ENCODE measurements at places on chromosomes 6 and 20.

GRCh38 chr6:144797881-144798589 is 512.9 kb downstream of the UTRN start:
- no peak overlapping the region for H3K27ac ChIP-seq
- peaks cover 2% of the 10 kb centered on the region for H3K36me3 ChIP-seq
- DNase-seq = no peak

DNA sequence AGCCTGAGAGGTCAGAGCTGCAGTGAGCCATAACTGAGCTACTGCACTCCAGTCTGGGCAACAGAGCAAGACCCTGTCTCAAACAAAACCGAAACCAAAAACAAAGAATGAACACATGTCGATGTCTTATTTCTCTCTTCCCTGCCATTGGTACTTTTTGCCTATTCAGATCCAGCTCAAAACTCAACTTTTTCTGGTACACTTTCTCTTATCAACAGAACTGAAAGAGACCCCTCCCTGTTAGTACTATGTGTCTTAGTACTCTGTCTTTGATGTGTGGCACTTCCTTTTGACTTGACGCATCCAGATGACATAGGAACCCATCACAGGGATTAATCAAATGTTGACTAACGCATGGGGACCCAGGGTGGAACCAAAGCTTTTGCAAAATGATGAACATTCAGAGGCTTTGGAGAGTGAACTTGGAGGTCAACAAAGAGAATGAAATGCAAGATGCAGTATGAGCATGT is 44.8 kb downstream of the AKAP12 start:
- no peak for DNase-seq
- no peak overlapping the region for H3K4me3 ChIP-seq
- H3K27me3 ChIP-seq = no peaks in the 10 kb centered on the region
- no peaks in the 10 kb centered on the region for H3K36me3 ChIP-seq
- no peaks in the 10 kb centered on the region for H3K4me1 ChIP-seq

DNA sequence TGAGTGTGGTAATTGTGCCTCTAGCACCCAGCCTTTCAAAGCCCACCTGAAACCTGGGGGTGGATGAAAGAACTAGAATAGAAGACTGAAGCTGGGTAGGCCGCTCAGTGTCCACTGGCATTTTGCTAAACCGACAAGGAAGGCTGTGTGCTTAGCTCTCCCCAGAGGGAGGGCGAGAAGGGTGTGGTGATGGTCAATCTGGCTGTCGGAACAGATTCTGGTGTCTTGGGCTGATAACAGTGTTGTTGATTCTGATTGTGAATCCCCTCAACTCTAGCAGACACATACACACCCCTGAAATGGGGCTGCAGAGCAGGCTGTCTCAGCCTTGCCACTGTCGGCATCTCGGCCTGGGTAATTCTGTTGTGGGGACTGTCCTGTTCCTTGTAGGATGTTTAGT is 4.1 kb upstream of the BPHL start:
- H3K36me3 ChIP-seq = 0 out of 2 replicates have a peak, but pooled peaks cover 2% of the 10 kb centered on the region
- H3K27me3 ChIP-seq = no peaks in the 10 kb centered on the region
- no peak for DNase-seq
- H3K4me1 ChIP-seq = no peaks in the 10 kb centered on the region
- H3K4me3 ChIP-seq = no peak overlapping the region

GRCh38 chr6:6749702-6750491 is 161.4 kb downstream of the LY86 start:
- H3K36me3 ChIP-seq = no peaks in the 10 kb centered on the region
- H3K4me3 ChIP-seq = no peak overlapping the region

DNA sequence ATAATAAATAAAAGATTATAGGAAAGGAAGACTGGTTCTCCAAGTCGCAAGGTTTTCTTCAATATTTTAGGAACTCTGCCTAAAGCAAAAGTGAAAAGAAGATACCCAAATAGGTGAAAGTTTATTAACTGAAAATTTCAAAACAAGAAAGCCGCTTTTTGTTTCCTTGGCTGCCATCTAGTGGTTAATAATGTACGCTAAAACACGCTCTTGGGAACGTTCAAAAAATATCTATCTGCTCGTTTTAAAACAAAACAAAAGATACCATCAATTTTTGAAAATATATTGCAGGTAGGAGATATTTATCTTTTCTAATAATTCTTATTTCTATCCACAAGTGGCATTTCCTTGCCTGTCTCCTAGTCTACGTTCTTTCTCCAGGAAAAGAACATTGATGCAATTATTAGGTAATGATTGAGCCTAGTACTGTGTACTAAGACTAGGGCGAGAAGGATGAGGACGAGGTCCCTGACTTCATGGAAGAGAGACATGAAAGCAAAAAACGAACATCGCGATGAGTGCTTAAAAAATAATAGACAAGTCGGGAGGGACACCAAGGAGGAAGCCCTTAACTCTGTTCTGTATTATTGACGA is 97.2 kb downstream of the SPTLC3 start:
- no peaks in the 10 kb centered on the region for H3K36me3 ChIP-seq
- no peaks in the 10 kb centered on the region for H3K4me1 ChIP-seq
- H3K27ac ChIP-seq = no peak overlapping the region
- no peak for DNase-seq
- no peaks in the 10 kb centered on the region for H3K27me3 ChIP-seq

- no peak overlapping the region for H3K27ac ChIP-seq
- no peaks in the 10 kb centered on the region for H3K36me3 ChIP-seq
- no peaks in the 10 kb centered on the region for H3K27me3 ChIP-seq
- H3K4me1 ChIP-seq = peaks cover 2% of the 10 kb centered on the region
- no peak for DNase-seq
- no peak overlapping the region for H3K4me3 ChIP-seq
These were observed 106.7 kb upstream of the IYD start for GRCh38 chr6:150261997-150262697.

DNA sequence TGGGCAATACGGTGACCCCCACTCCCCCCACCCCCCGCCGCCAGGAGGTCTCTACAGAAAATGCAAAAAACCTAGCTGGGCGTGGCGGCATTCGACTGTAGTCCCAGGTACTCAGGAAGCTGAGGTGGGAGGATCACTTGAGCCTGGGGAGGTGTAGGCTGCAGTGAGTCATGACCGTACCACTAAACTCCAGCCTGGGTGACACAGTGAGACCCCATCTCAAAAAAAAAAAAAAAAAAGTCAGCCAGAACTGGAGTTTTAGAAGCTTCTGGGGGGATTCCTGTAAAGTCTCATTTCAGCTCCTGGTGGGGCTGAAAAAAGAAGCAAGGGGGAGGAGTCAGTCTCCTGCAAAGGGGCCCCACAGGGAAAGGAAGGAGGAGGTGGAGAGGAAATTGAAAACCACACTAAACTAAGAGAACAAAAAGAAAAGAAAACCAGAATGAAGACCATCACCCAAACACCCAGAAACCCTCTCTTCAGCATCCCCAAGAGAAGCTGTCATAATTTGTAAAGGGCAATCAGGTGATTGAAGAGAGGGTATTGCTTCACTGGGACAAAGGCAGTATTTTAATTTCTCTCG is 50.4 kb downstream of the NOL4L start:
- H3K27ac ChIP-seq = no peak overlapping the region
- H3K4me3 ChIP-seq = no peak overlapping the region
- H3K36me3 ChIP-seq = no peaks in the 10 kb centered on the region
- H3K27me3 ChIP-seq = peaks cover 7% of the 10 kb centered on the region

DNA sequence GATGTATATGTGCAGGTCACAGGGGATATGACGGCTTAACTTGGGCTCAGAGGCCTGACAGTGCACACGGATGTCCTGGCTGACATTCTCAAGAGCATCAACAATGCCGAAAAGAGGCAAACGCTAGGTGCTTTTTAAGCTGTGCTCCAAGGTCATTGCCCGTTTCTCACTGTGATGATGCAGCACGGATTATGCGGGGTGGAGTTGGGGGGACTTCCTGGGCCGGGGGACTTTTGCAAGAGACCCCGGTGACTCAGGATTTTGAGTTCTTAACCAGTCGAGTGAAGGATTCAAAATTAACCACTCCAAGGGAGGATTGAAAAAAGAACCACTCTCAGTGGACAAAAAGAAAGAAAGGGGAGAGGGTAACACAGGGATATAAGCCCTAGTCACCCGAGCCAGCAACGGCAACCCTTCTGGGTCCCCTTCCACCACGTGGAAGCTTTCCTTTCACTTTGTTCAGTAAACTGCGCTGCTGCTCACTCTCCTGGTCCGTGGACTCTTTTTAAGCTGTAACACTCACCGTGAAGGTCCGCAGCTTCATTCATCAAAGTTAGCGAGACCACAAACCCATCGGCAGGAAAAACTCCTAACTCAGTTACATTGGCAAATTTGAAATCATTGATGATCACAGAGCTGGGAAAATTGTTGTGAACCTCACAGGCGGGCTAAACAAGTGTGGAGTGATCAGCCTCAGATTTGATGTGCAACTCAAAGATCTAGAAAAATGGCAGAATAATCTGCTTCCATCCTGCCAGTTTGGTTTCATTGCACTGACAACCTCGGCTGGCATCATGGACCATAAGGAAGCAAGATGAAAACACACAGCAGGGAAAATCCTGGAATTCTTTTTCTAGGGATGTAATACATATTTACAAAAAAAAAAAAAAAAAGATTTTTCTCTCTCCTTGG is 199.3 kb downstream of the ARID1B start:
- H3K36me3 ChIP-seq = no peaks in the 10 kb centered on the region
- no peaks in the 10 kb centered on the region for H3K27me3 ChIP-seq
- DNase-seq = no peak
- H3K4me3 ChIP-seq = no peak overlapping the region

DNA sequence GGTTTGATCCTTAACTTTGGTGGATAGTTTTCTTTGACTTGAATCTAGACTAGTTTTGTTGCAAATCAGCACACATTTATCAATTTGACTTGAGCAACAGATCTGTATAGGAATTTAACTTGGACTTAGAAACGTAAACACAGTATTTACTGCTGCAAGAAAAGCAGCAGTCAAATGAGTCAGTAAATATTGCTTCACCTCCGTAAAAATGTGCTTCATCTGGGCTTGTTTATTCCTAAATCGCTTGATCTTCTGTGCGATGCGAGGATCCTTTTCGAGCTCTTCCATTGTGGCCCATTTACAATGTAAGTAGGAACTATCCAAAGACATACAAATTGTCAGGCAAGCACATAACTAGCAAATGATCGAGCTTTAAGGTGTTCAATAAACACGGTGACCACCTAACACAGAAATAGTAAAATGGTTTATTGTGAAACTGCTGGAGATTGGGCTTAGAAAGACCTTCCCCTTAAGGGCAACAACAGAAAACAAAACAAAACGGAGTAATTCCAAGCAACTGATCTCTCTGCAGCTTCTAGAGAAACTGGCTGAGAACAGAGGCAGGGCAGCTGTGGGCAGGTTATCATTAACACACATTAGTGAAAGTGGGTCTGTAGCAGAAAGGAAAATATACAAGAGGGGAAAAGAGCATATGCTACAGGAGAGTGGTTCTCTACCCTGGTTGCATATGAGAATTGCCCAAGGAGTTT is 120.8 kb downstream of the CHD6 start:
- peaks cover 2% of the 10 kb centered on the region for H3K4me1 ChIP-seq
- peaks cover 5% of the 10 kb centered on the region for H3K36me3 ChIP-seq
- no peak for DNase-seq
- no peak overlapping the region for H3K4me3 ChIP-seq
- H3K27ac ChIP-seq = no peak overlapping the region
- no peaks in the 10 kb centered on the region for H3K27me3 ChIP-seq

DNA sequence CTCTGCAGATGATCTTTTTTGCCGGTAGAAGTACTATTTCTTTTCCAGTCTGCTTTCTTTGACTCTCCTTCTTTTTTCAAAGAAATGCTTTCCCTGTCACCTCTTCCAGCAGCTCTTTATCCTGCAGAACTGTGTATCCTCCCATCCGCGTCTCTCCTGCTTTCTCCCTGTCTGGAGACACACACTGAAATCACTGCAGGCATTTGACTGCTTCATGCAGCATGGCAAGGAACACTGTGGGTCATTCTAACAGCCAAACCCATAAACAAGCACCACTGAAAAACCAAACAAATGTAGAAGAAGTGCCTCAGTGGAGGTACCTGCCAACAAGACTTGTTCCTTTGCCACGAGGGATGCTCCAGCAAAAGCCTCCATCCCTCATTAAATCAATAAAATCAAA is 403.7 kb upstream of the CITED2 start:
- H3K4me3 ChIP-seq = no peak overlapping the region
- no peaks in the 10 kb centered on the region for H3K36me3 ChIP-seq
- H3K4me1 ChIP-seq = no peaks in the 10 kb centered on the region
- no peak overlapping the region for H3K27ac ChIP-seq

DNA sequence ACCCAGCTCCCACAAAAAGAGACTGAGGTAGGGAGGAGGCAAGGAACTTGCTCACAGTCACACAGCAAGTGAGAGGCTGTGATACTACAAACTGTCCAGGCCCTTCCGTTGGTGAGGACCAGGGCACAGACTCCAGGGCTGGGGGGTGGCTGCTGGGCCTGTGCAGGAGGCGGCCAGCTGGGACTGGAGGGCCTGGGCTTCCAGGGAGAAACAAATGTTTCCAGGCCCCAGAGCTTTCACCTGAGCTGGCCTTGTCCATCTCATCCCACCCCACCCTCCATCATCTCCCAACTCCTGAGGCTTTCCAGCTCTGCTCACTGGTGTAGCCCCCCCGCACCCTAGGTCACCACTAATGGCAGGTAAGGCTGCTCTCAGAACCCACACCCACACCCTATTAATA is 86.0 kb downstream of the GRM4 start:
- no peaks in the 10 kb centered on the region for H3K27me3 ChIP-seq
- H3K4me1 ChIP-seq = peaks cover 7% of the 10 kb centered on the region
- no peak for DNase-seq
- no peaks in the 10 kb centered on the region for H3K36me3 ChIP-seq

- H3K4me1 ChIP-seq = no peaks in the 10 kb centered on the region
- no peak overlapping the region for H3K27ac ChIP-seq
- H3K36me3 ChIP-seq = no peaks in the 10 kb centered on the region
- H3K27me3 ChIP-seq = no peaks in the 10 kb centered on the region
These were observed 266.4 kb downstream of the CDKAL1 start for GRCh38 chr6:20800653-20801052.

- H3K4me3 ChIP-seq = no peak overlapping the region
- peaks cover 6% of the 10 kb centered on the region for H3K4me1 ChIP-seq
- no peak overlapping the region for H3K27ac ChIP-seq
- no peaks in the 10 kb centered on the region for H3K36me3 ChIP-seq
- DNase-seq = no peak
These were observed 251.6 kb downstream of the ADGB start for GRCh38 chr6:146850238-146850896.

- no peak overlapping the region for H3K27ac ChIP-seq
- H3K36me3 ChIP-seq = no peaks in the 10 kb centered on the region
- no peak for DNase-seq
These were observed 38.0 kb downstream of the C6orf15 start for GRCh38 chr6:31074401-31074800.

DNA sequence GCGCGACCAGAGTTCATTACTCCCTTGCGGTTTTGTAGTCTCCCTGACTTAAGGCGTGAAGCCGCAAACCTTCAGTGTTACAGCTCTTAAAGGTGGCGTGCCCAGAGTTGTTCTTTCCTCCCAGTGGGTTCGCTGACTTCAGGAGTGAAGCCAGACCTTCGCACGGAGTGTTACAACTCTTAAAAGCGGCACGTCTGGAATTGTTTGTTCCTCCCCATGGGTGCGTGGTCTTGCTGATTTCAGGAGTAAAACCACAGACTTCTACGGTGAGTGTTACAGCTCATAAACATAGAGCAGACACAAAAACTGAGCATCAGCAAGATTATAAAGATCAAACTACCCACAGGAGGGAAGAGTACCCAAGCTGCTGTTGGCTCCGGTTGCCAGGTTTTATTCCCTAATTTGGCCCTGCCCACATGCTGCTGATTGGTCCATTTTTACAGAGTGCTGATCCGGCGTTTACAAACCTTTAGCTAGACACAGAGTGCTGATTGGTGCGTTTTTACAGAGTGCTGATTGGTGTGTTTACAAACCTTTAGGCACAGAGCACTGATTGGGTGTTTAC is 10.4 kb downstream of the TMEM14C start:
- no peaks in the 10 kb centered on the region for H3K4me1 ChIP-seq
- H3K4me3 ChIP-seq = no peak overlapping the region
- DNase-seq = no peak
- peaks cover 4% of the 10 kb centered on the region for H3K36me3 ChIP-seq
- no peak overlapping the region for H3K27ac ChIP-seq
- no peaks in the 10 kb centered on the region for H3K27me3 ChIP-seq

Measured in iPS DF 6.9 (cell line).